Activated T-cell treated with anti-CD3 and anti-CD28 coated beads, Interleukin-2, amount 50 U/mL, for 4 hours (primary cell): ENCODE measurements at places on chromosomes 3 and 15. TPM values are rescaled to one million over a fixed set of nuclear protein-coding genes. Genes with fewer than 3 reads are reported as not detected.

The ARHGEF26 gene
- total RNA-seq = 0.15 TPM

The SERPINI1 gene
- total RNA-seq = 0.63 TPM

- DNase-seq = no peak
Observed at GRCh38 chr3:74614107-74614967, at the start of gene CNTN3. Gene CNTN3, minus strand, starts transcription at chr3:74614659. Its CDS starts 93,547 bp downstream, at chr3:74521112.

DNA sequence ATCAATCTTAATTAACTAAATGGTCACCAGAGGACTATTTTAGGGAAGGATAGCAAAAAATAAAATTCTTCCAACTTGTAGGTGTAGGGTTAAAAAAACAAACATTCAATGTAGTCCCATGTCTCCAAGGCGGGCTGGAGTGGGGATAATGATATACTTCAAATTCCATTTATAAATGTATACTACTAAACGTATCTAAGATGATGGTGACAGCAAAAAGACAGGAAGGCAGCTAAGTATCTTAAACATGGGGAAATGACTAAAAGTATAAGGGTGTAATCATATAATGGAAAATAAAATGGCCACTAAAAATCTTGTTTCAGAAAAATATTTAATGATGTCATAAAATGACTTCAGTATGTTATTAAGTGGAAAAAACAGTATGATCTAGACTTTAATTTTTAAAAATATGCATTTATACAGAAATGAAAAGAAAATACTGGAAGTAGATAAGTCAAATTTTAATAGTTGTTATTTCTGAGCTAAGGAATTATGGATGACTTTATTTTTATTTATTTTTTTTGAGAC is 181.7 kb downstream of the SUCLG2 start:
- no peak for DNase-seq

DNA sequence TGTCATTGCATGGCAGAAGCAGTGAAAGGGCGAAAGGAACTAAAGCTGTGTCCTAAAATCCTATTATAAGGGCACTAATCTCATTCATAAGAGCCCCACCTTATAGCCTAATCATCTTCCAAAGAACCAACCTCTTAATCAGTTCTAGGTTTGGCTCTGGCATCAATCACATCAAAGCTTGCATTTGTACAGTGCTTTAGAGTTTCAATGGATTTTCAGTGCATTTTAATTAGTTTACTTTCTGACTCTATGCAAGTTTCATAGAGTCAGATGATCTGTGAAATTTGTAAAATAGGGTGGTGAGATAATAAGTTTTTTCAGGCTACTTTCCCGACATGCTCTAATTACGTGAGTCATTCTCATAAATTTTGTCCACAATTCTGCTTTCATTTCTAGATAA is 341.1 kb downstream of the DIPK2A start:
- no peak for DNase-seq

- no peak for DNase-seq
Observed at GRCh38 chr3:143831994-143832393, 16.3 kb downstream of the SLC9A9 start.

DNA sequence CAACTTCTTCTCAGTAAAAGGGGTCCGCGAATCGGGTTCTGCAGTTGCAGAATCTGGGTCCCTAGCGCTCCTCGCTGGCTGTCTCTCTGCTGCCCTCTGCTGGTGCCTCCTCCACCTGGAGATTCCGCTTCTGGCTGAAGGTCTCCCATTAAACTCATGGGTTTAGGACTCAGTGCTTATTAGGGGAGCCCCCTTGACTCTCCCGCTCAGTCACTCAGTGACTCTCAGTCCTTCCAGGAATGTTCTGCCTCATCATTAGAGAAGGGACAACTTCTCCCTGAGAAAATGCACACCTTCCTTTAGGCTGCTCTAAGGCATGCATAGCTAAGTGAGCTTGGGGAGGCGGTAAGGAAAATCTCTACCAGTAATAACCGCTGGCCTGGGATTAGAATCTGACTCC is 7.1 kb downstream of the CPN2 start:
- peak; percentile 73 for DNase-seq

GRCh38 chr3:64806668-64807605 is 119.1 kb upstream of the ADAMTS9 start:
- DNase-seq = no peak

DNA sequence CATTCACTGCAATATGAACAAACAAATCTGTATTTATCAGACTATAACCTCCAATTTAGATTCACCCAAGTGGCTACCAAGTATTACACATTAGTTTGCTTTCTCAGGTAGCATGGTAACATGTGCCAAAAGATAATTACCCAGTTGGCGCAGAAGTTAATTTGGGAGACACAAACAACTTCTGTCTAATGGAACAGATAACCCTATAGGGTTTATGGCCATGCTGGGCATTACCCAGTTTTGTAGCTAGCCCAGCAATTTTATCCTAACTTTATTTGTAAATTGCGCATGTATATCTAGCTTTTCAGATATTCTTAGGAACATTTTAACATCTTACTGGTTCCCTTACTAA is 780 bp downstream of the RPL22L1 start:
- no peak for DNase-seq

- no peak for DNase-seq
Observed at GRCh38 chr3:129793319-129793718, 100.2 kb downstream of the TMCC1 start.

- DNase-seq = no peak
Observed at GRCh38 chr15:96629511-96629910, 299.0 kb downstream of the NR2F2 start.

DNA sequence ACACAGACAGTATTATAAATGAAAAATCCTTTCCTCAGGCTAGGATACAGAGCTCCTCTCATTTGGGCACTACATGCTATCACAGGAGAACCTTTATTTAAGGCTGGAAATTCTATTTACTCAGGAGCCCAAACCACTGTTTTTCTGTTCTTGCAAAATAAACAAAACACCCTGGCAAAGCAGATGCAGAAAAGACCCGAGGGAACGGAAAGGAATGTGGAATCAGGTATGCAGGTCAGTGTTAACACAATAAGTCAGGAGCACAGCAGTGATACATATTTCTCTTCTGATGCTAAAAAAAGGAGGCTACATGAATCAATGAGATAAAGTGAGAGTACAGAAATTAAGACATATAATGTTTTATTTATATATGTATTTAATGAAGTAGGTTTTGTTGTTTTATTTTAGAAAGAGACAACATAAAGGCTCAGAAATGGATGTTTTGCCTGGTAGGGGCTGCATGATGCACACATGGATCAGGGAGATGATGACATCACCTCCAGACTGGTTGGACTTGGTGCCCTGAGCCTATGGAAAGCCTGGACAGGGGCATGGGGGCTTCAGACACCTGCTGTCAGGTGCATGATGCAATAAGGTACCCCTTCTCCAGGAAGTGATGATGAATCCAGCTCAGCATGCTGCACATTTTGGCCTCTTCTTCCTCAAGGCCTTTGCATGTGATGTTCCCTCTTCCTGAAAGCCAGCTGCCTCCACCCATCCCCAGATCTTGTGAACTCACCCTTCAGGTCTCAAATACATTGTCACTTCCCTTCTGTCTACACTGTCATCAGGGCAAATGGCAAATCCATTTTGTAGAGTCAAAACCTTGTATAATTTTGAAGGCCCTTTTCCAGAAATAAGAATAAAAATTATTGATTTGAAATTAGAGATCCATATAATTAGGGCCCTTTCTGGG is 19.1 kb upstream of the RBP1 start:
- no peak for DNase-seq

GRCh38 chr3:127732879-127733350 is 60.2 kb downstream of the ABTB1 start:
- no peak for DNase-seq
